ENCODE measurements at places on chromosomes 1 and 21.

DNA sequence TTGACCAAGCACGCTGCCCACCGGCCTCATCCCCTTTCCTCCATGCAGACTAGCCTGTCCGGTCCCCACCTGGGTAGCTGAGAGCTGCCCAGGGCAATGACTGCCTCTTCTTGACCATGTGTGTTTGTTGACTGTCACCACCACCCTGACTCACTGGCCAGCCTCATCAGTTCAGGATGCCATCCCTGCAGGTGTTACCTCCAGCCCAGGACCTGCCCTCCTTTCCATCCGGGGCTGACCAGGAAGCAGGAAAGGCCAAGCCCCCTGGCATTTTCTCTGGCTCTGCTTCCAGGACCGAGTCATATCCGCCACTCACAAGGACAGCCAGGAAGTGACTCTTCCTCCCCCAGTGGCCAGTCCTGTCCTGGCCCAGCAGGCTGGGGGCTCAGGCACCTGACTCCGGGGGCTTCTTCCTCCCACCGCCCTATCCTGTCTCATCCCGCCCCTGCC is 17.1 kb downstream of the EPHA2 start:
- DNase-seq = no peak

DNA sequence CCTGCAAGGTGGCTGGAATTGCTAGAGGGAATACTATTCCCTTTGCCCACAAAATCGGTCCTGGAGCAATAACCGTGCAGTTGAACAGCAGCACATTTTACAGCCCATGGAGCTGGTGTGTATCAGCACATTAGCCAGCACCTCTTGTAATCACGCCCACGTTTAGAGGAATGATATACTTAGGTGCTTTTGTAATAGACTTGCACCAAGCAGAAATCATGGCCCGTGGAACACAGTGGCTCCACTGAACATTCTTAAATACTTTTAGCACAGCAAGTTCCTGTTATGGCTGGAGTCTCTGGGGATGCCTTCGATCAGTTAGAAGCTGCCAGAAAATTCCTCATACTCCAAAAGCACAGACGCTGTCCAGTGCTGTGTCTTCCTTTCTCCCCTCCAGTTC is 218.1 kb upstream of the FAM78B start:
- DNase-seq = no peak

DNA sequence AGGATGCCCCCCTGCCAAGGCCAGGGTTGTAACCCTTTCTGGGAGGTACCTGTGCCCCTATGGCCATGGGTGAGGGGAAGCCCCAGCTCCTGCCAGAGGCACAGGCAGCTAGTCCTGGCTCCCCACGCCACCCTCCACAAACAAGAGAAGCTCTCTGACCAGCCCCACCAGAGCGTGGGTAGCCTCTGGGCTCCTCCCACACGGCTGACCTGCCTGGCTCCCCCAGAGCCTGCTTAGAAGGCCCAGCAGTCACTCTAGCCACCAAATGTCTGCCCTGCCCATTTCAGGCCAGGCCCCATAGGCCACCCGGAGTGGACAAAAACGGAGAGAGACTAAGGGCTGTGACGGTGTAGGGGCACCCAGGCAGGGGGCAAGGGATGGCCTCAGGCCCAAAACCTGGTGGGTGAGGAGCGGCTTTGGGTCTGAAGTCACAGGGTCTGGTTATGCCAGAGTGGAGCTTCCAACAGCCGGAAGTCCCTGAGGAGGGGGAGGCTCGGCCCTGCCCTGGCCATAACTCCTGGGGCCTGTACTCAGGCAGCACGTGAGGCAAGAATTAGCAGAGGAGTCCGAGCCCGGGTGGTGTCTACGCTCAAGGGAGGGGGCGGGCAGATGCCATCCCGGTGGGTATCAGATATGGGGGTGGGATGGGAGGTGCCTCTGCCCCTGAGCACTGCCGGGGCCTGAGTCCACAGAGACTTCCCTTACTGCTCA is 155.4 kb downstream of the CASZ1 start:
- no peak for DNase-seq

- DNase-seq = no peak
Observed at GRCh38 chr21:25280061-25280460, 327.2 kb downstream of the MRPL39 start.

- DNase-seq = no peak
Observed at GRCh38 chr1:165595246-165595938, 35.6 kb upstream of the MGST3 start.
